Spleen (tissue), 13 donors: ENCODE measurements at places on chromosomes 6 and 20. TPM values are rescaled to one million over a fixed set of nuclear protein-coding genes. Genes with fewer than 3 reads are reported as not detected.

- no peak overlapping the region for H3K27ac ChIP-seq
- peaks cover 57% of the 10 kb centered on the region for H3K4me1 ChIP-seq
- H3K27me3 ChIP-seq: no peaks in the 10 kb centered on the region
- peaks cover 28% of the 10 kb centered on the region for H3K36me3 ChIP-seq
Observed at GRCh38 chr6:150734235-150734634, 131.3 kb upstream of the MTHFD1L start.

- H3K4me1 ChIP-seq: no peaks in the 10 kb centered on the region
- H3K4me3 ChIP-seq: no peak overlapping the region
- no peaks in the 10 kb centered on the region for H3K27me3 ChIP-seq
- no peaks in the 10 kb centered on the region for H3K36me3 ChIP-seq
- DNase-seq: no peak
Observed at GRCh38 chr6:147170269-147170668, 33.9 kb upstream of the STXBP5 start.

DNA sequence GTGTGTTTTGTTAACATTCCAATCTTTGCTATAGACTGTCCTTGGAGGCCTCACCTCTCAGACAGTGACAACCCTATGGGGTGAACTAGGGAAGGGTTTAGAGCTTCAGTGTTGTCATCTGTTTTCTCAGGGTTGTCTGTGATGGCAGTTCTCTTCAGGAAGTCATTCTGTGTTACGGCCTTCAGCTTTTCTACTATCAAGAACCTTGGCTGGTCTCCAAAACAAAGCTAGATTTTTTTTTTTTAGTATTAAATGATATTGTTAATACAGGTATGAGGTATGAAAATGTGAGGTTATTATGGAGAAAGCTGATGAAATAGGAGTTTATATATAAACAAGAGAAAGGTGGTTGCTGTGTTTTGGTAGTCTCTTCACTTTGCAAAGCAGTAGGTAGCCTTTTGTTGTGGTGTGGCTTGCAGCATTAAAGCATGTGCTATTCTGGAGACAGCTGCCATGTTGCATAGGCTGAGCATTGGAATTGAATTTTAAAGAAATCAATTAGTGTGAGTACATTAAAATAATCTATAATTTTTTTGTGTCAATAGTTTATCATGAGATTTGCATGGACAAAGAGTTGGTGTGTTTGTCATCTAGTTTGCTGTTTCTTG is 162.6 kb downstream of the CARMIL1 start:
- H3K4me3 ChIP-seq: no peak overlapping the region
- H3K27ac ChIP-seq: no peak overlapping the region
- no peak for DNase-seq
- H3K4me1 ChIP-seq: peaks cover 19% of the 10 kb centered on the region
- H3K36me3 ChIP-seq: peaks cover 26% of the 10 kb centered on the region
- no peaks in the 10 kb centered on the region for H3K27me3 ChIP-seq

- peaks cover 61% of the 10 kb centered on the region for H3K4me1 ChIP-seq
- no peaks in the 10 kb centered on the region for H3K27me3 ChIP-seq
- DNase-seq: no peak
- peak overlapping the region; percentile 85 for H3K4me3 ChIP-seq
- H3K36me3 ChIP-seq: peaks cover 60% of the 10 kb centered on the region
Observed at GRCh38 chr6:134172706-134173365, 120.4 kb upstream of the SLC2A12 start.

GRCh38 chr6:63795826-63796225 is 160.2 kb downstream of the PHF3 start:
- no peak overlapping the region for H3K27ac ChIP-seq
- H3K36me3 ChIP-seq: no peaks in the 10 kb centered on the region
- DNase-seq: no peak
- H3K4me3 ChIP-seq: no peak overlapping the region

DNA sequence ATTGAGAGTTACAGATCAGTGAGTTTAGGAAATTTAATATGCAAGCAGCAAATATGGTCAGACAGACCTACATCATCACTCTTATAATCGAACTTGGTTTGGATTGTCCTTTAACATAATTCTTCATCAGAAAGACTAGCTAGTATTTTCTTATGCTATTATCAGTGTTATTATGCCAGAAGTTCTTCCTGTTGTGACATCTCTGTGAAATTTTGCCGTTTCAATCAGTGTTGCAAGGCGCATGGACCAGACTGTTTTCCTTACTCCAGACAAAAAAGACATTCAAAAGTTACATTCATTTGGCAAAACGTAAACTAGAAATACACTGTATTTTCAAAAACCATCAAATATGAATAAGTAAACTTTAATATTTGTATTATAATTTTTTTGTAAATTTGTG is 5.7 kb upstream of the TENT5A start:
- no peak overlapping the region for H3K27ac ChIP-seq
- no peaks in the 10 kb centered on the region for H3K27me3 ChIP-seq
- no peak overlapping the region for H3K4me3 ChIP-seq
- no peaks in the 10 kb centered on the region for H3K36me3 ChIP-seq
- no peak for DNase-seq
- H3K4me1 ChIP-seq: no peaks in the 10 kb centered on the region

DNA sequence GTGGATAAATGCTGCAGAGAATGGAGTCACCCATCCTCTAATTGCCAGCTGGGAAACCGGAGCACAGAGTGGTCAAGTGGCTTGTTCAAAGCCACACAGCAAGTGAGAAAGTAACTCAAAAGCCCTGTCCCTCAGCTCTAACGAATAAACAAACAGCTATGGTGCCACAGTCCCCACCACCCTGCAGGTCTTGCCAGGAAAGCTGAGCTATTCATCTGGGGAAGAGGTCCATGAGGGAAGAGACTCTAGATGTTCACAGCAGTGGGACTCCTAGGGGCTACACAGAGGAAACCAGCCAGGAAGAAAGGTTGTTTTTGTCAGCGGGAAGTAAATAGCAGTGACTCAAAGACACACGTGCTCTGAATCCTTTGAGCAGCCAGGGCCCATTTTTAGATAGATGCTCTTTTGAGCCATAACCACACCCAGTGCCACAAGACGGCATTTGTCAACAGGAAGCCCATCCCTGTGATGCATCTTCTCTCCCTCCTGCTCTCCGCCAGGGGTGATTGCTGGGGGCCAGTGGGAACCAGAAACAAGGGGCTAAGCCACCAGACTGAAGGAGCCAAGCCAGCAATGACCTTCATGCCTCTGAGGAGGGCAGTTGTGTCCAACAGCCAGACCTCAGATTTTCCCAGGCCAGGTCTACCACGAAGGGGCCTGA is 32.4 kb upstream of the TCP11 start:
- no peak for DNase-seq
- H3K4me3 ChIP-seq: no peak overlapping the region

DNA sequence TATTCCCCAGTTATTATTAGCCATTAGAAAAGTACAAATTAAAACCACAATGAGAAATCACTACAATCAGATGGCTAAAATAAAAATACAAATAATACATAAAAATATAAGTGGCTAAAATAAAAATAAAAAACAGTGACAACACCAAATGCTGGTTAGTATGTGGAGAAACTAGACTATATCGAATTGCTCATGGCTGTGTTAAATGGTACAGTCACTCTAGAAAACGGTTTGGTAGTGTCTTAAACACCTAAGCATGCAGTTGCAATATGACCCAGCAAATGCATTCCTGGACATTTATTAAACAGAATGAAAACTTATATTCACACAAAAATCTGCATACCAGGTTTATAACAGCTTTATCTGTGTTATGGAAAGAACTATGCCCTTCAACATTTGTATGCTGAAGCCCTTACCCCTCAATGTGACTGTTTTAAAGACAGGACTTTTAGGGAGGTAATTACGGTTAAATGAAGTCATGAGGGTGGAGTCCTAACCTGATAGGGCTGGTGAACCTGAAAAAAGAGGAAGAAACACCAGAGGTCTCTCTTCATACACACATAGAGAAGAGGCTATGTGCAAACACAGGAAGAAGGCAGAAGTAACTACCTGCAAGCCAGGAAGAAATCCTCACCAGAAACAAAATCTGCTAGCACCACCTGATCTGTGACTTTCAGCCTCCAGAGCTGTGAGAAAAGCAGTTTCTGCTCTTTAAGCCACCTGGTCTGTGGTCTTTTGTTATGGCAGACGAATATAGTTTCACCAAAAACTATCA is 84.9 kb downstream of the ASCC3 start:
- no peak for DNase-seq
- no peaks in the 10 kb centered on the region for H3K36me3 ChIP-seq
- no peaks in the 10 kb centered on the region for H3K27me3 ChIP-seq

DNA sequence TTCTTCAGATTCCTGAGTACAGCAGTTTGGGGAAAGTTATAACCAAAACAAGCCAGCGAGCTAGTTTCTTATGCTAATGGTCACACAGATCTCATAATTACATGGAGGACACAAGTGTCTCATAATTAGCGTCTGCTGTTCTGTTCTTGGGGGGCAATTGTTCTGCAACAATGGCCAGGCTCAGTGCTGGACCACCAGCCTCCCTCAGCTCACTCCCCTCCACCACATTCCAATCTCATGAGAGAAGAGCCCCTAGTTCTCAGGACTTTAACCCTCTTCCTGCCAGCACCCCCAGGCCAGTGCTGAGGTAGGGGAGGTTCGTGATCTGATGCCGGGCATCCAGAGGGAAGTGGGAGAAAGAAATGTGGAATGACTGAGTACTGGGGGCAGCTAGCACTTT is 20.2 kb upstream of the TOX2 start:
- peaks cover 1% of the 10 kb centered on the region for H3K4me1 ChIP-seq
- H3K27ac ChIP-seq: no peak overlapping the region
- H3K27me3 ChIP-seq: peaks cover 13% of the 10 kb centered on the region
- no peak overlapping the region for H3K4me3 ChIP-seq
- DNase-seq: no peak

DNA sequence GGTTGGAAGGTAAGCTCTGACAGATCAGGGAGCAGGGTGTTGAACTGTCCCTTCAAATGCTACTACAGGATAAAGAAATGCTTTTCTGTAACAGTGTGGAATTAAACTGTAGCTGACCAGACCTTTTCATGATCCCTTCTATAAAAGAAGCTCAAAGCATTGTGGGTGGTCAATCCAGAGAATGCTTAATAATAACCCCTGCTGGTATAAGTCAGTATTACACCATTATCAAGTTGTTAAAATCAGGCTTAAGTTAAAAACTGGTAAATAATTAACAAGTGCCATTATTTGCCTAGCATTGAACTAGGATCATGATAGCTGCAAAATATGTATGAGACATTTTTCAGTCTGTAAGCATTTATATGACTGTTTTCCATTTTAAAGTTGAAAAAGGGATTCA is 468.9 kb downstream of the PKHD1 start:
- no peak for DNase-seq
- no peaks in the 10 kb centered on the region for H3K4me1 ChIP-seq

The MYBL2 gene
- polyA plus RNA-seq: 31.5 TPM

GRCh38 chr6:105799056-105799455 is 287.1 kb upstream of the PRDM1 start:
- no peaks in the 10 kb centered on the region for H3K36me3 ChIP-seq
- no peak overlapping the region for H3K27ac ChIP-seq
- no peak for DNase-seq
- no peaks in the 10 kb centered on the region for H3K27me3 ChIP-seq

DNA sequence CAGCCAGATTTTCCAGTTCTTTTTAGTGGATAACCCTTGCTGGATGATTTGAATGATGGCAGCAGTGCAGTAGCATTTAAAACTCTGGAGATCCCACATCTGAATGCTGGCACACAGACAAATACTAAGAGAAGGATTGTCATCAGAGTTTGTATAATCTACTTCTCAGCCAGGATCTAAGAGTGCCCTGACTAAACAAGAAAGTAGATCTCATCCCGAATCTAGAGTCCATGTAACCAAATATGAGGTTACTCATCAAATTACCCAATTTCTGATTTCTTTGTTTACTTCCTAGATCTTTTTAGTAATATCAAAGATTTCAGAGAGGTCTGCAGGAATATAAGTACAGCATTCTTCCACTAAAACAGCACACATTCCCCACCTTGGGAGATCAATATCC is 7.8 kb downstream of the TMC2 start:
- no peaks in the 10 kb centered on the region for H3K36me3 ChIP-seq
- H3K4me3 ChIP-seq: no peak overlapping the region
- H3K4me1 ChIP-seq: no peaks in the 10 kb centered on the region
